ENCODE measurements at places on chromosomes 16 and 17.

DNA sequence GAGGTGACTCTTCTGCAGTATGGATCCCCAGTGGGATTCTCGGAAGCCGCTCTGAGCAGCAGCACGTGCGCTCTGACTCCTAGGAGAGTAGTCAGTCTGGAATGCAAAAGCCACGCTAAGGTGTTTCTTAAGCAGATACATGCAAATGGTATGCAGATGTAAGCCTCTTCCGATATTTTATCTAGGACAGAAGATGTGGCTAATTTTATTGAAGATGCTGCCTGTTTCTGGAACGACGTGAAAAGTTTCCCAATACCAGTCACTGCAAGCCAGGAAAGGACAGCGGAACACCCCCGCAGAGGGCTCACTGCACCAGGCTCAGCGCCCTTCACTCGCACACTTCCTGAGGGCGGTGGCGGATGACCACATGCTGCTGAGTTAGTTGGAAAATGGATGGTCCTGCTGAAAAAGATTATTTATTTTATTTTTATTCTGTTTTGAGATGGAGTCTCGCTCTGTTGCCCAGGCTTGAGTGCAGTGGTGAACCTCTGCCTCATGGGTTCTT lies 10.1 kb downstream of the FADS6 start:
- no peak for DNase-seq

GRCh38 chr17:58244963-58245362 lies 6.6 kb downstream of the LPO start:
- DNase-seq: no peak

- no peak for DNase-seq
Measured at GRCh38 chr16:66298006-66298405, 68.5 kb upstream of the CDH5 start.

- DNase-seq: no peak
Measured at GRCh38 chr17:72931635-72932034, 160.9 kb downstream of the SLC39A11 start.

GRCh38 chr16:23908790-23909189 lies 73.0 kb downstream of the PRKCB start:
- DNase-seq: no peak

DNA sequence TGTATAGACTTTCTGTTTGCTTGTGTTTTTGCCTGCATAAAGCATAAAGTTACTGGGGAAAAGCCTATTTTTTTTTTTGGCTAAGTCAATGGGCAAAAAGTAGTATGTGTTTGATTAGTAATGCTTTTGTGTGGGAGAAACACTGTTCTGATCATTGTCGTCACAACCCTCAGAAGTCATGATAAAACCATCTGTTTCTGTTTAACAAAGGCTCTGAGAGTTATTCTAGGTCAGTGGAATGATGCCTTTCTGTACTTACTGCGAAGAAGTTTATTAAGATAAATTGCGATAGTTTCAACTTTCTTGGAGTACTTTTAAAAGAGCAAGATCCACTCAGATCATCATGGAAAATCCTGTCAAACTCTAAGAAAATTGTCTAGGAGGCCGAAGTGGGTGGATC lies 80.9 kb downstream of the PRKCA start:
- no peak for DNase-seq

DNA sequence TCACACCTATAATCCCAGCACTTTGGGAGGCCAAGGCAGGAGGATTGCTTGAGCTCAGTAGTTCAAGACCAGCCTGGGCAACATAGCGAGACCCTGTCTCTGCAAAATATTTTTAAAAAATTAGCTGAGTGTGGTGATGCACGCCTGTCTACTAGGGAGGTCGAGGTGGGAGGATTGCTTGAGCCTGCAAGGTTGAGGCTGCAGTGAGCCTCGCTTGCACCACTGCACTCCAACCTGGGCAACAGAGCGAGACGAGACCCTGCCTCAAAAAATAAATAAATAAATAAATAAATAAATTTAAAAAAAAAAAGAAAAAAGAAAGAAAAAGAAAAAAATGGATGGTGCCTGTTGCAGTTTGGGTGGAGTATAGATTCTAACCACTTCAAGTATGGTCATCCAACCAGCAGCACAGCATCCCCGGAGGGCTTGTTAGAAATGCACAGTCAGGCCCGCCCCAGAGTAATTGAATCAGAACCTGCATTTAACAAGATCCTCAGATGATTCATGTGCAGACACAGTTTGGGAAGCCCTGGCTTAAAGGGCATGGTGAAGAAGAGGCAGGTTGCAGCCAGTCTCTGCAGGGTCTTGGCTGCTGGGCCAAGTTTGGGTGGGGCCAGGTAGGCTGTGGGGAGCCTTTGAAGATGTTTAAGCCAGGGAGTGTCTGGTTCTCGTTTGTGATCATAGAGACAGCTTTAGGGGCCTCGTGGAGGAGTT lies 40.8 kb downstream of the MRC2 start:
- DNase-seq: no peak

DNA sequence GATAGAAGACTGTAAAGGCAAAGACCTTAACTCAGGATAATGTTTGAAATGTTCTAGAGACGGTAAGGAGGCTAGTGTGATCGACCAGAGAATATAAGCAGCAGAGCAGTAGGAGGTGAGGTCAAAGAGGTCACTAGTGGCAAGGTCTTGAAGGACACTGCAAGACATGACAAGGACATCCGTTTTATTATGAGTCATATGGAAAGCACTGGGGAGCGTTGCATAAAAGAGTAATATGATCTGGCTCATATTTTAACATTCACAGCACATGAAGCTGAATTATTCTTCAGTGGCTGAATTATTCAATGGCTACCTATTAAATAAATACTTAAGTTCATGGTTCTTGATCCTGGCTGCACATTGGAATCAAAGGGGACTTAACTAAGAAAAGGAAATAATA lies 123.7 kb downstream of the SOX9 start:
- DNase-seq: no peak

- DNase-seq: no peak
Measured at GRCh38 chr17:50063561-50064252, 7.8 kb downstream of the ITGA3 start.

GRCh38 chr16:71406724-71407123 lies 35.1 kb downstream of the TLE7 start:
- no peak for DNase-seq

- DNase-seq: no peak
Measured at GRCh38 chr17:63954402-63955063, 18.2 kb downstream of the SCN4A start.

- no peak for DNase-seq
Measured at GRCh38 chr17:39729280-39729851, 966 bp downstream of the MIEN1 start.

- DNase-seq: no peak
Measured at GRCh38 chr16:10984509-10984908, 40.1 kb downstream of the CLEC16A start.

GRCh38 chr17:69300222-69300621 lies 26.7 kb downstream of the ABCA5 start:
- DNase-seq: no peak

DNA sequence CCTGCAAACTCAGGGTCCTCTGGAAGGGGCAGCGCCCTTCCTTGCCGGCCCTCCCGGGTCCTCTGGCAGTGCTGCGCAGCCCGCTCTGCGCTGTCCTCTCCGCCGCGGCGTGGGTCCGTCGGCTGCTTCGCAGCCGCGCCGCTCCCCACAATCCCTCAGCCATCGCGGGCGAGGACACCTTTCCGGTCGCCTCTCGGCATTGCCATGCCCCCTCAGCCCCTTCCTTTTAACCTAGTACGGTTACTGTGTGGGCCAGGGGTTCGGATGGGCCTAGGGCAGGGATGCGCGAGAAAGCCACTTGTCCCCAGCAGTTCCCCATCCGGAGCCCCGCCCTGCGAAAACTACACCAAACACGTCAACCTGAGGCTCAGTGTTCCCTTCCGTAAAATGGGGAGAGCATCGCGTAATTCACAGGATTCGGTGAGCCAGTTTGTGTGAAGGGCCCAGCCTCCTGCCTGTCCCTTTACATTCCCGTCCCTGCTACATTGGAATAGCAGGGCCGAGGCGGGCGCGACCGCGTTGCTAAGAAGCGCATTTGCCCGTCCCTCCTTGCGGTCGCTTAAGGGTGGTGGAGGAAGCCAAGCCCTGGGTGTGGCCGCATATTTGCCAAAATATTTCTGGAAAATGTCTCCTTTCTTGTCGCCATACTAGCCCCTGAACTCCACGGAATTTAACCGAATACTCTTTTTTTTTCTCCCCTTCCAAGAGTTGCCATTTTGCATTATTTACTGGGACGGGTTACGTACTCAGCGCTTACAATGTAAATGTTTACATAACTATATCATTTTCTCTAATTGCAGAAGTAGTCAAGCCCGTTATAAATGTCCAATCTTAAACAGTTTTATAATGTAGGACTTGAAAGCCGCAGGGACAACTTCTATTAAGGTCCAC lies 13.2 kb downstream of the COPZ2 start:
- peak; percentile 57 for DNase-seq

DNA sequence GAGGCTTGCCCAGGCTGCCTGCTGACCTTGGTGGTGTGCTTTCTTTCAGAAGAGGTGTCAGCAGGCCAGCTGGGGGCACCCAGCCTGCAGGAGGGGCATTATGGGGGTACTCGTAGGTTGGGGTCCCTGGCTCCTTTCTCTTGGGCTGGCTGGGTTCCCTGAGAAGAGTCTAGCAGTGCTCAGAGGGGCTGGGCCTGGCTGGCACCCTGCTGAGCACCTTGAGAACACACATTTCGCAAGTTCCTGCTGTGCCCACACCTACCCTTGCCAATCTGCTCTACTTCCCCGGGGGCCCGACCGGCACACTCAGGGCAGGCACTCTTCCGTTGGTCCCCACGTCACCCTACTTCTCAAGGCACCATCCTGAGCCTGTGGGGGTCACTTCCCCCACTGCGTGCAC lies 5.1 kb downstream of the CEMP1 start:
- DNase-seq: no peak

GRCh38 chr17:18984273-18985114 lies 20.1 kb downstream of the FAM83G start:
- DNase-seq: no peak

- no peak for DNase-seq
Measured at GRCh38 chr16:15726715-15727114, 76.7 kb downstream of the NDE1 start.

DNA sequence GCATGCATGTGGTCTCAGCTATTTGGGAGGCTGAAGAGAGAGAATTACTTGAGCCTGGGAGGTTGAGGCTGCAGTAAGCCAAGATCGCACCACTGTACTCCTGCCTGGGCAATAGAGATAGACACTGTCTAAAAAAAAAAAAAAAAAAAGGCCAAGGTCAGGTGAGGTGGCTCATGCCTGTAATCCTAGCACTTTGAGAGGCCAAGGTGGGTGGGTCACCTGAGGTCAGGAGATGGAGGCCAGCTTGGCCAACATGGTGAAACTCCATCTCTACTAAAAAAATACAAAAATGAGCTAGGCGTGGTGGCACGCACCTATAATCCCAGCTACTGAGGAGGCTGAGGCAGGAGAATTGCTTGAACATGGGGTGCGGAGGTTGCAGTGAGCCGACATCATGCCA lies 28.2 kb upstream of the CORO1A start:
- DNase-seq: no peak

- no peak for DNase-seq
Measured at GRCh38 chr17:45703806-45704205, 80.3 kb upstream of the CRHR1 start.

DNA sequence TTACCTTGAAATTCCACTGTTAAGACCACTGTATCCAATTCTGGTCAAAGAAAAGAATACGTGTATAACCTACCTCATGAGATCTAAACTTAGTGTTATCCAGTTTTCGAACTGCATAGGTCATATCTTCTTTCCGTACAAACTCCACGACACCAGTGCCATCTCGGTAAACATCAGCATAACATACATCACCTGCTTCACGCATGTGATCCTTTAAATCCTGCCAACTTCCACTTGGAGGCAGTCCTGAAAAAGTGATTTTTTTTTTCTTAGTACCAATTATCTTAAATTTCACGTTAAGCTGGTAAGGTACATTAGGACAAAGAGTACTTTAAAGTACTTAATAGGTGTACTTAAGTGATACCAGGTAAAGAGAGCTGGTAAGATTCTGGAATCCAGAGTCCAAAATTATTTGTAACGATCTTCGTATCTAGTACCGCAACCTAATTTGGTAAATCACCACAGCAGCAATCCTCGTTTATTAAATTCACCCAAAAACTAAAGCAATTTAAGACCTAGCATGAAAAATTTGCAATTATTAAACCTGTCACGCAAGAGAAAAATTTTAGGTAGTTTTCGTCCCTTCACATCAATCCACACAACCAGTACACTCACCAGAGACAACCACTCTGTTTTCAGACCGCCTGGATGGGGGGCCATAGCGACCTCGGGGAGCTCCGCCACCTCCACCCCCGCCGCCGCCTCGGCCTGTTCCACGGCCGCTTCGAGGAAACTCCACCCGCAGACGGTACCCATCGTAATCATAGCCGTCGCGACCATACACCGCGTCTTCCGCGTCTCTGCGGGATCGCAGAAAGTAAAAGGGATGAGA lies 1.1 kb downstream of the SRSF1 start:
- no peak for DNase-seq

- peak; percentile 34 for DNase-seq
Measured at GRCh38 chr17:59332749-59333377, 1.4 kb downstream of the YPEL2 start.

DNA sequence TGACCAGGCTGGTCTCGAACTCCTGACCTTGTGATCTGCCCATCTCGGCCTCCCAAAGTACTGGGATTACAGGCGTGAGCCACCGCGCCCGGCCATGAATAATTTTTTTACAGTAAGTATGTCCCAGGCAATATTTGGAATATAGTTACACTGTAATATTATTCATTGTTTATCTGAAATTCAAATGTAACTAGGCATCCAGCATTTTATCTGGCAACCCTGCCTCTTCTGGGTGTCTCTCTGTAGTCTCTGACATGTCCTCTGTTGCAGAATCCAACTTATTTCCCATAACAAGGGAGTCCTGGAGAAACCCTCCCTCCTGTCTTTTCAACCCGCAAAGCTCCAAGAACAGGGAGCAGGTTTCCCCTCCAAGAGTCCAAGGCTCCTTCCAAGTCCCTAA lies 36.9 kb upstream of the MYH10 start:
- no peak for DNase-seq

GRCh38 chr16:4833584-4833983 lies 13.5 kb downstream of the GLYR1 start:
- DNase-seq: no peak

- DNase-seq: no peak
Measured at GRCh38 chr16:50156590-50156989, 3.5 kb downstream of the TENT4B start.
